Urothelium cell line (cell line): ENCODE measurements at places on chromosomes 13 and 19.

GRCh38 chr19:50475101-50475568 is 1.2 kb upstream of the EMC10 start:
- DNase-seq, result no peak

- peak; percentile 70 for DNase-seq
These were observed 29.4 kb upstream of the NDFIP2 start for GRCh38 chr13:79451500-79451962.

DNA sequence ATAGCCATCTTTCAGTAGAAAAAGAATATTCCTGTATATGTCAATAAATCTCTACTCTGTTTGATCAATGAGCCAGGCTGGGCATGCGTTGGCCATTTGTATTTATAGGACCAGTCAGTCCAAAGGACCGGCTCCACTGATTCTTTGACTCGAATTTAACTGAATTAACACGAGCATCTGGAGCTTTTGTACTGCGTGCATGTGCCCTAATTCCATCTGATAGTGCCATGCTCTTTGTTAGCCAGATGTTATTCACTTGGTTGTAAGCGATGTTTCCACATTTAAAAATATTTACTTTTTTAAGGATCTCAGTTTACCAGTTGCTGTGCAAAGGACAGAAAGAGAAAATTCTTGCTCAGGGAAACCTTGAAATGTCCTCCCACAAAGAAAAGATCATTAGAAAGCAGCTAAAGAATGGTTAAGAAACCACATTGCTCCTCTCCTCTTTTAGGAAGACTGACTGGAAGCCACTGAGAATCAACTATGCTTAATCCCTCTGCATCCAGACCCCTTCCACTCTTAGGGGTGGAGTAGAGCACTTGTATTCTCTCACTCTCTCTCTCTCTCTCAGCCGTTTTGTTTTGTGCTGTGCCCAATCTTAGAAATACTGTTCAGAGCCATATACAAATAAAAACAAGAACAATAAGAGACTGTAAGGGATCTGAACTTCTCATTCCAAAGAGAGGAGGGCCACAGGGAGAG is 165.8 kb downstream of the DCLK1 start:
- DNase-seq, result no peak

DNA sequence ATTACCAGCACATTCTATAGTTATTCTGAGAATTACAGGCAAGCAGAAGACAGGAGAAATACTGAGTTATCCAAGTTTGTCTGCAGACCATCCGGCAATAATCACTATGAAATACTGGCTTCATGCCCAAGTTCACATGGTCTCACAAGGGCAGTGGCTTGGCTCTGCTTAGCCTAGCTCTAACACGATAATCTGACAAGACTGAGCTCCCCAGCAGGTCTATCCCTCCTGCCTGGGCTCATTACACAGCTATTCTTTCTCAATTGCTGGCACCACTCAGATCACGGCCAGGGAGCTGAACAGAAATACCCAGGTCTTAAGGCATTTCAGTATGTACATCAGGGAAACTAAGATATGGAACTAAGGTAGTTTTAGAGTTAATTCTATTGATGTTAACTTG is 361.6 kb upstream of the PCDH20 start:
- no peak for DNase-seq

- DNase-seq, result no peak
These were observed at the start of gene MISP3 for GRCh38 chr19:14072535-14073260. Gene MISP3 (plus strand): TSS chr19:14072786. CDS start chr19:14073310, 524 bp downstream.

GRCh38 chr19:39795001-39795400 is 16.3 kb downstream of the LEUTX start:
- no peak for DNase-seq

GRCh38 chr19:45862271-45862563 is 730 bp downstream of the SYMPK start:
- no peak for DNase-seq

GRCh38 chr19:41868120-41868988 is 8.3 kb downstream of the RPS19 start:
- DNase-seq, result no peak

DNA sequence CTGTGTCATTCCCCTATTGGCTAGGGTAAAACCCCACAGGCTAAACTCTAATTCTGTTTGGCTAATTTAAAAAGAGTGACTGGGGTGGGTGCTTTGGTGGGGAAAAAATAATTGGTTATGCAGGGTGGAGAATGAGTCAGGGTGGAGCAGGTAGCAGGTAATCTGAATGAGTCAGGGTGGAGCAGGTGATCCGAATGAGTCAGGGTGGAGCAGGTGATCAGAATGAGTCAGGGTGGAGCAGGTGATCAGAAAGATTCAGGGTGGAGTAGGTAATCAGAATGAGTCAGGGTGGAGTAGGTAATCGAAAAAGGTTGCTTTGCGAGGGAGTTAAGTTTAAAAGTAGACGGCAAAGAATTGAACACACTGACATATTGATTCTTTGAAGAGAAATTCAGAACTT is 1218.8 kb upstream of the ATXN8OS start:
- DNase-seq, result no peak

GRCh38 chr19:20273951-20274570 is 107.0 kb downstream of the ZNF486 start:
- no peak for DNase-seq

GRCh38 chr19:32662186-32662585 is 12.8 kb downstream of the ANKRD27 start:
- no peak for DNase-seq

- no peak for DNase-seq
These were observed 7.6 kb upstream of the MLLT1 start for GRCh38 chr19:6287269-6287885.

GRCh38 chr13:91331047-91331915 is 16.2 kb upstream of the MIR17HG start:
- DNase-seq, result no peak

DNA sequence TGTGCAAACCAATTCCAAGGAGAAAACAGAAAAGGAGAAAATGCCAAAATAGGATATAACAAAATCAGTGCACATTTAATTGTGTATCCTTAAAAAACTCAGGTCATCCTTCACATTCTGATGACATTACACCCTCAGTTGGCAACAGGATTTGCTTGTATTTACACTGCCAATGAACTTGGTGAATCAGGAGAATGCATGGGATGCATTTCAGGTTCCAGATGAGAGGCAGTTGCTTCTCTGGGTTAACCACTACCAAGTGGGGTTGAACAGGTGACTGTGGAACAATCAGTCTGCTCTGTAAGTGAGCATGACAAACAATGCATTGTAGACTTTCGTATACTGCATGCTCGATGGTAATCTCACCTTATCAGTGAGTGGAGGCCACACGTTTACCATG is 79.1 kb downstream of the STARD13 start:
- no peak for DNase-seq

DNA sequence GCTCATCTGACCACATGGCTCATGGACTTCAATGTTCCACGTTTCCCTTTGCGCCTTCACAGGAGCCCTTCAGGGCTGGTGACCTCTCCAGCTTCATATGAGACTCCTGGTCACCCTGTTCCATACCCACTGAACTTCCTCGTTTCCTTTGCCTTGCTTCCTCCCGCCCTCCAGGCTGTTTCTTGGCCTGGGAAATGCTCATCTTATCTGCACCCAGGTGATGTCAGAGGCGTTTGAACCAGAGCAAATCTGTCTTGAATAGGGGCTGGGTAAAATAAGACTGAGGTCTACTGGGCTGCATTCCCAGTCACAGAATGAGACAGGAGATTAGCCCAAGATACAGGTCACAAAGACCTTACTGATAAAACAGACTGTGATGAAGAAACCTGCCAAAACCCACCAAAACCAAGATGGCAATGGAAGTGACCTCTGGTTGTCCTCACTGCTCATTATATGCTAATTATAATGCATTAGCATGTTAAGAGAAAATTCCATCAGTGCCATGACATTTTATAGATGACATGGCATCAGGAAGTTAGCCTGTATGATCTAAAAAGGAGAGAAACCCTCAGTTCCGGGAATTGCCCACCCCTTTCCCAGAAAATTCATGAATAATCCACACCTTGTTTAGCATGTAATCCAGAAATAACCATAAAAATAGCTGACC is 102.7 kb downstream of the DCLK1 start:
- no peak for DNase-seq

DNA sequence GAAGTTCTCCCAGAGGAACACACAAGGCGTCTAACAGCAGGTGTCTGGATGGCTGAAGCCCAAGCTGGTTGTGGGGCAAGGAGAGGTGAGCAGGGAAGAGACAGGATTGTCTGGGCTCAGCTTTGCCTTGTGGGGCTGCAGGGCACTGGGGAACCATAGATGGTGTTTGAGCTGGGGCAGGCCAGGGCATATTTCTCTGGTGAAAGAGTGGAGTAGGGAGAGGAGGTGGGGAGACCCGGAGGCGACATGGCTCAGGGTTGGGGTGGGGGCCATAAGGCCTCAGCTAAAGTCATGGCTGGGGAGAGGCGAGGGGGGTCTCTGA is 5.4 kb upstream of the PALM start:
- DNase-seq, result no peak

DNA sequence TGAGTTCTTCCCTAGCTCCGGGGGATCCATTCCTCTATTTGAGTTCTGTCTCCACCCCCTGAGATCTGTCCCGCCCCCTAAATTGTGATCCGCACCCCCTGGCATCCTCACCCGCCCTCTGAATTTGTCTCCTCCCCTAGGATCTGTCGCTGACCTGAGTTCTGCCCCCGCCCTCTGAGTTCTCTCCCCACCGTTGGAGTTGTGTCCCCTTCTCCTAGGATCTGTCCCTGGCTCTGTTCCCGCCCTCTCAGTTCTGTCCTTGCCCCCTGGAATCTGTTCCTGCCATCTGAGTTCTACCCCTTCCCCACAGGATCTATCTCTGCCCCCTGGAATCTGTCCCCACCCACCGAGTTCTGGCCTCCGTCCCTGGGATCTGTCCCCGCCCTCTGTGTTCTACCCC is 1.0 kb upstream of the SLC17A7 start:
- DNase-seq, result peak; percentile 74
